ENCODE measurements at places on chromosomes 16 and 17.

DNA sequence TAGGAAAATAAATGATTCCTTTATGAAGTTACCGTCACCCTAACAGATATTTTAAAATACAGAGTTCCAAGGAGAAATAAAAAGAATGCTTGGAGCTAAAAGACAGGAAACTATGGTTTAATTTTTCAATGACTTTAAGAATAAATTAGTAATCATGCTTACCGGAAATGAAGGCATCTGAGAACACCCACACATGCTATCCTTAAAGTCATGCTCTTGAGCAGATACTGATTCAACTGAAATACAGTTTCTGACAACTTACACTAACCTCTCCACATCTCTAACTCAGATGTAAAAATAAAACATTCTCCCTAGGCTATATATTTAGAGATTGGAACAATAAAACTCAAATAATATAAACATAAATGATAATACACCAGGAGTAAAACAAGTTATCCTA is 7.8 kb downstream of the PSMD12 start:
- DNase-seq, result no peak

GRCh38 chr17:8862213-8863056 is 5.0 kb downstream of the PIK3R6 start:
- no peak for DNase-seq

DNA sequence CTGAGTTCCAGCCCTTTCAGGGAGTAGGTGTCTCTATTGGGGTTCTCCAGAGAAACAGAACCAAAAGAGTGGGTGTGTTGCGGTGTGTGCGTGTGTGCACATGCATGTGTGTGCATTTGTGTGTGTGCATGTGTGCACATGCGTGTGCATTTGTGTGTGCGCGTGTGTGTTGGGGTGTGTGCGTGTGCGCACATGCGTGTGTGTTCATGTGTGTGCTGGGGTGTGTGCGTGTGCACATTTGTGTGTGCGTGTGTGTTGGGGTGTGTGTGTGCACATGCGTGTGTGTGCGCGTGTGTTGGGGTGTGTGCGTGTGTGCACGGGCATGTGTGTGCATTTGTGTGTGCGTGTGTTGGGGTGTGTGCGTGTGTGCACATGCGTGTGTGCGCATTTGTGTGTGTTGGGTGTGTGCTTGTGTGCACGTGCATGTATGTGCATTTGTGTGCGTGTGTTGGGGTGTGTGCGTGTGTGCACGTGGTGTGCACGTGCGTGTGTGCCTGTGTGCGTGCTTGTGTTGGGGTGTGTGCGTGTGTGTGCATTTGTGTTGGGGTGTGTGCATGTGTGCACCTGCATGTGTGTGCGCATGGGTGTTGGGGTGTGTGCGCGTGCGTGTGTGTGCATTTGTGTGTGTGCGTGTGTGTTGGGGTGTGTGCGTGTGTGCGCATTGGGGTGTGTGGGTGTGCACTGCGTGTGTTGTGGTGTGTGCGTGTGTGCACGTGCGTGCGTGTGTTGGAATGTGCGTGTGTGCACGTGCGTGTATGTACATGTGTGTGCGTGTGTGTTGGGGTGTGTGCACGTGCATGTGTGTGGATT is 38.4 kb upstream of the JPH3 start:
- no peak for DNase-seq

DNA sequence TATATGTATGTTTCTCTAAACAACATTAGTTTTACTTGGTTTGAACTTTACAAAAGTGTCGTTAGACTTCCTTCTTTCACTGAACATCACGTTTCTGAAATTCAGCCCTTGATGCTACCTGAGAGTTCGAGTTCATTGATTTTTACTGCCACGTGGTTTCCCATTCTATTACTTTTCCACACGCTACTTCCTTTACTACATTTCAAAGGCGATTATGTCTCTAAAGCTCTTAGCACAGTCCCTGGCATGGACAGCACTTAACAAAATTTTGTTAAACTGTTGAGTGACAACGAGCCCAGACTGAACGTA is 15.9 kb upstream of the ARHGAP17 start:
- DNase-seq, result no peak

Data from GM13977 (cell line).